Esophagus squamous epithelium (tissue), 5 donors: ENCODE measurements at places on chromosomes 6 and 20.

DNA sequence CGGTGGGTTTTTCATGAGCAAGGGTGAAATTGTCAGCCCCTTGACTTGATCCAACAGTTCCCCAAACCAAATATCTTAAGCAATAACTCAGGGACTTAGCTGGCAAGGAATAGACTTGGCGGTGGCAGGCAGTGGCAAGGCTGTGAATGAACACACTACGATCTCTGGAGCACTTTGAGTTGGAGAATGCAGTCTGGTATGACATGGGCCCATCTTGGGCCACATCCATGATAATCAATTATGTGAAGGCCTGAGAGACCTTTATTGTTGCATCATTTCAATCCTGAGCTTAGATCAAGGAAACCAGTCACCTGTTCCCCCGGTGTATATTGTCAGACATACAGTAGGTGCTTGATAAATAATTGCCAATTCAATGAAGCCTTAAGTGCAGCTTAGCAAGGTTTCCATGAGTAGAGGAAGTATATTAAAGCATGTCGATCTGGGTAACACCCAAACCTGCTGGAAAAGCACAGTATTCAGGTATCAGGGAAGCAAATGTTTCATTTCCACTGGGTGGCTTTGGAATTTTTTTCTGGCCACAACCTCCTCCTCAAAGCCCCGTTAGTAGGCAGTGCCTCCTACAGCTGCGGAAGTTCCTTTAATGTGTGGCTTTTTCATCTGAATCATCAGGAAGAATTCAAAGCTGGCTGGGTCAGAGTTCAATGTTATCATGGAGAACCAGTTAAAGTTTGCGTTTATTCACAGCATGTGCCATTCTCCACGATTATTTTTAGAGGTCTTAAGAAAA is 10.2 kb downstream of the CASS4 start:
- no peak for DNase-seq

- DNase-seq = no peak
Observed at GRCh38 chr20:47789081-47789763, 3.9 kb upstream of the SULF2 start.

- no peak for DNase-seq
Observed at GRCh38 chr6:25637960-25638434, 14.0 kb upstream of the SCGN start.

DNA sequence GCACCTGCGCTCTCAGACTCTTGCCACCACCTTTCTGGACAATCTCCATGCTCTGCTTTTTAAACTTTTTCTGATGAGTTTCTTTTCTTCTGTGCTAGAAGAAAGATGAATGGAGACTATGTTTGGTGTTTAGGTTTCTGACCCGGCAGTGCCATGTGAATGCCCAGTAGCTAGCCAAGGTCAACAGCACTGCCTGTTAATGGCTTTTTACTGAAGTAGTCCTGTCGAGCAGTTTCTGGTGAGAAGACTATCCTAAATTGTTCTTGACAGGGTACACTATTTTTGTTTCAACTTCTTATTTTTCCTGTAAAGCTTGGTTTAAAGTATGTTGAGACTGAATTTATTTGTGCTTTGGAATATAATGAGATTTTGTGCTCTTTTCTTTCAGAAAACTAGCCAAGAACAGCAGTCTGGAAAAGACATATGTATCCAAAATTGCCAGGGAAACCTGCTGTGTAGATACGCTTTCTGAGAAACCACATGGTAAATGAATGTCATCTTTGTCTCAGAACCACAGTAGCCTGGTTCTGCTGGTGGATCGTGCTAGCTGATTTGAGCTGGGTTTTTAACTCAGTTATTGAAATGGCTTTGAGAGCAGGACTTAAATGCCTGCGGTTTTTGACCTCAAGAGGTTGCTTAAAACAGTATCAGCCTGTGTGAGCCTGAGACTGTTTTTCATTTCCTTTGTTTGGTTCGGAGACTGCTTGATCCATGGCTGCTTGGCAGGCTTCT is 48.1 kb downstream of the KCNS1 start:
- no peak for DNase-seq

DNA sequence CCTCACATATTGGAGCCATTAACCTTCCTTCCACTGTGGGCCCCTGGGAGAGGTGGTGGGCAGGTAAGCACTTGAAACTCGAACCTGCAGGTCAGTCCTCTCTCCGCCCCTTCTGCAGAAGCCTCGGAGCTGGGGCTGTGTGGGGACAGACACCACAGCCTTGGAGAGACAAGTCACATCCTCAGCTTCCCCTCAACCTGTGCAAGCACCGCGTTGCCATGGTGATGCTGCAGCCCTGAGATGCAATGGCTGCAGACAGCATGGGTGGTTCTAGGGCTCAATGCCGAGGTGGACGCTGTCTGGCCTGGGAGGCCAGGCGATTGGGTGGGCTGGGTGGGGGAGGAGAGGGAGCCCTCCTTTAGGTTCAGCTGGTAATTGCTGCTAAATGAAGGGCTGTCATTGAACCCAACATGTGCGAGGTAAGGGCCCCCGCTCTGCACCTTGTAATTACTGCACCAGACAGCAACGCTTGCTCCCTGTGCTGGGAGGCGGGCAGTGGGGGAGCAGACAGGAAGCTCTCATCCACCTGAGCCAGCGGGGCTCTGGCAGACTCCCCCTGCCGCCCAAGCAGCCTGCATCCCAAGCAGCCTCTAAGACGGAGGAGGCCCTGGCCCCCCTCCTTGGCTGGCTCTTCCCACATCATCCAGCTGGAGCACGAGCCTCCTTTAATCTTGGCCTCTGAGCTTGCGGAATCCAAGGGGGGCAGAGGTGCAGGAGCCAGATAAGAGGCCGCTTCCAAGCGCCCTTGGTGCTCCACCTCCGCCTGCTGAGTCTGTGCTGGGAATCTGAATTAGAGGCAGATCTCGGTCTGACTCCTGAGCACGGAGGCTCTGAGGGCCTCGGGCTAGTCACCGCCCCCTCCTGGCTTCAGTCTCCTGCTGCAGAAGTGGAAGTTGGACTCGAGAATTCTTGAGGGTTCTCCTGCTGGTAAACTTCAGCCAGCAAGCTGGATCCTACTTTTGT is 39.8 kb upstream of the CDH22 start:
- no peak for DNase-seq
